ENCODE measurements at places on chromosomes 4 and X.

DNA sequence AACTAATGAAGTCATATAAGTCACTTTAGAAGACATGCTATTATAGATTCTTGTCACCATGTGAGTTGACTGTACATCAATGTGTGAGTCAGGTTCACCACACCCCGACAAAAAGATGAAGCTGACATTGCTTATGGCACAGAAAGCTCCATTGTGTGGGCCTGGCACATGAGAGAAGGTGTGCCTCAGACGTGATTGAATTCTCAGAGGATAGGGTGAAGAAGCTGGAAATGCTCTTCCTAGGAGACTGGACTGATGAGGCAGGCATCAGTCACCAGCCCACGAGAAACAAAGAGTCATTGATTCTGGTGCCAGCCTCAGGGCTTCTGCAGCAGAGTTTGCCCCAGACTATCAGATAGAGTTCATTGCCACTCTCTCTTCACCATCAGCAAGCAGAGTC lies 35.9 kb upstream of the LRAT start:
- DNase-seq: no peak

DNA sequence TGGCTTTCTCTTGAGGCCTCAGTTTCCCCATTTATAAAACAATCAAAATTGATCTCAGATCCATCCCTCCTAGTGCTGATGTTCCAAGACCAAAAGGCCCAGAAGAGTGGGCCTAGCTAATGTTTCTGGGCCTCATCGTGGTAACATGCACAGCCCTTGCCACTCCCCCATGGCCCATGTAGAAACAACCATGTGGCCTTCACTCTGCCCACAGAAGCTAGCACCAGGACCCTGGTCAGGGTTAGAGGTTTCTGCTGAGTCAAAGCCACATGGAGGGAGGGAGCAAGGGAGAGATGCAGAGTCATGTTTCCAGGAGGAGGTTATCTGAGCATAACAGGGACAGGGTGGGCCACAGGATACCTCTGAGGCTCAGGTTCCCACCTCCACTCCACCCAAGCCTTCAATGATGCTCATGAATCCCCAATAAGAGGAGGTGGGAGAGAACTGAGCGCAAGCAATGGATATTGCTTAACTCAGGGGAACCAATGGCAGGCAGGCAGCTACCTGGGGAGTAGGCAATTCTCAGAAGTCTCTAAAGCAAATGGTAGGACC lies 16.9 kb downstream of the OTUD5 start:
- no peak for DNase-seq

- DNase-seq: no peak
Observed at GRCh38 chr4:189117426-189117825, 823.2 kb upstream of the FRG1 start.

DNA sequence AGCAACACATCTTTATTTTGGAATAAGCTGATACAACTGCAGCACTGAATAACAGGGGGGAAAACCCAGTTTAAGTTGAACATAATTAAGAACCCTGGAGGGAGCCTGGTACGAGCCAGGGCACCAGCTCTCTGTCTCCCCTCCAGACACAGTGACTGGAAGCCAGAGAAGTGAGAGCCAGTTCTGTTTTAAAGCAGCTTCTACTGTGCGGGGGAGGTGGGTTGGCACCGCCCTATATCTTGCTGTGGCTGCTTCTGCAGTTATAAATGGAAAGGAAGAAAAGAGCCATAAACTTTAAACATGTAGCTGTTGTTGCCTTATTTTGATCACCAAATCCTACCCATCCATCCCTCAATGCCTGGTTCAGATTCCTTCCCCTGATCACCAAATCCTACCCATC lies 207.9 kb upstream of the ANXA3 start:
- DNase-seq: no peak

DNA sequence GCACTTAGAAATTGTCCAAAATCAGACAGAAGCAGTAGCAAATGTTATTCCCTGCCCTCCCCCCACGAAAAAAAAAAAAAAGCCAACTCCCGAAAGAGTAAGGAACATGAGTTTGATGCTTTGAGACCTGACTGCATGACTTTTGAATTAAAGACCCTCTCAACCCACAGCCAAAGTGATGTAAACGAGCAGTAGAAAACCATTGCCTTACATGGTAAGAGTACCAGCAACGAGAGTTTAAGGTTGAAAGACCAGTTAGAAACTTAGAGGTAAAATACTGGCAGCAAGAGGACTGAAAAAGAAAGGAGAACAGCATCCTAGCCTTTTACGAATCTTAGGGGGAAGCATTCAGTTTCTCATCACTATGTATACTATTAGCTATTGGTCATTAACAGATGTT lies 10.0 kb upstream of the ANXA10 start:
- DNase-seq: no peak

DNA sequence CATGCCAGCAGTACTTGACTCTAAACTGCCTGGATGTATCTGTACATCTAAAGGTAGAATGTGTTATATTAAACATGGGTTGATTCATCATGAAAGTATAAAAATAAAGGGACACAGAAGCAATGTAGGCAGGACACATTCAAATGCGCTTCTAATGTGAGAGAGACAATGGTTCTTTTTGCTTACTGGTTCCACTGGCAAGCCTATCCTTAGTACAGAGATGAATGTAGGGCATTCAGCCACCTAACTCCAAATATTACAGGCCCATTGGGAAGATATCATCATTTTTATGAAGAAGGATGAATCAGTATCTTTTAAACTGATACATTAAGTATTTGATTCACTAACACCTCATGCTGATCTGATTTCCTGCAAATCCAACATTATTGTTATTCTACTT lies 18.0 kb downstream of the CDKL2 start:
- DNase-seq: no peak

- DNase-seq: no peak
Observed at GRCh38 chr4:154616731-154617130, 4.3 kb upstream of the FGG start.

GRCh38 chr4:183576701-183577404 lies 72.0 kb downstream of the ING2 start:
- no peak for DNase-seq

- DNase-seq: no peak
Observed at GRCh38 chr4:152524427-152524826, 11.5 kb downstream of the FBXW7 start.

DNA sequence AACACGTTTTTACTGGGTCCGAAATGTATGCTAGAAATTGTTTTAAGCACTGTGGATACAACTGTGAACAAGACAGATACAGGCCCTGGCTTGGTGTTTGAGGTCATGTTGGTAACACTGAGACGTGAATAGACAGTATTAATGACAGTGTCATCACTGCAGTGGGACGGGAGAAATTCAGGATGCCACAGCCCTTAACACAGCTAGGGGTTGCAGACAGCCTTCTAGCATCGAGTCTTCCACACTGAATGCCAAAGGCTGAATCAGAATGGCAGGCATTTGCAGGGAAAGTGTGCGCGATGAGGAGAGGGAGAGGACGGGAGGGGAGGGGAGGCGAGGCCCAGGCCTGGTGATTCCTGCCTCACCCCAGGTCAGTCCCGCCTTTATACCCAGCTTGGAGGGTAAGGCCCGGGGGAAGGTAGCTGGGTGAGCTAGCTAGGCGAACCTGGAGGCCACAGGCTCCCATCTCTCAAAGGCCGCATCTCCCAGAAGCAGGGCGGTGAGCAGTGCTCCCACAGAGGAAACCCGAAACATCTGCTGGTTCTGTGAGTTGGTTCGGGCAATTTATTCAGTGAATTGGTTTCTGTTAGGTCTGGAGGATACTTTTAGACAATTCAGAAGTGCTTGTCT lies 44.1 kb upstream of the CLDN24 start:
- DNase-seq: no peak

DNA sequence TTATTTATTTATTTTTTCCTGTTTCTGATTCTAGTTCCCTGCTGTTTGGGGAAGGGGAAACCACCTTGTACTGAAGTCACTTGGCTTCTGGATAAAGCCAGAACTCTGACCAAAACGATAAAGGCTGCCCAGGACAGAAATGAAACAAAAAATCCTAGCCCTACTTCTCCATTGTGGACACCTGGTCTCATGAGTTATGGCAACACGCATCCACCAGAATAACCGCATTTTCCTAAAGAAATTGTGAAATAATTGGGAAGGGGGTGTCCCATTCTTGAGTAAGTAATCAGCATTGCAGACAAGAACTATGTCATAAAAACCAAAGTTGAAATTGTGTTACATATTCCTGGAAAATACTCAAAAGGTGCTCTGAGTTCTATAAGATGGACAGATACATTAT lies 42.1 kb downstream of the SLC9A7 start:
- no peak for DNase-seq

DNA sequence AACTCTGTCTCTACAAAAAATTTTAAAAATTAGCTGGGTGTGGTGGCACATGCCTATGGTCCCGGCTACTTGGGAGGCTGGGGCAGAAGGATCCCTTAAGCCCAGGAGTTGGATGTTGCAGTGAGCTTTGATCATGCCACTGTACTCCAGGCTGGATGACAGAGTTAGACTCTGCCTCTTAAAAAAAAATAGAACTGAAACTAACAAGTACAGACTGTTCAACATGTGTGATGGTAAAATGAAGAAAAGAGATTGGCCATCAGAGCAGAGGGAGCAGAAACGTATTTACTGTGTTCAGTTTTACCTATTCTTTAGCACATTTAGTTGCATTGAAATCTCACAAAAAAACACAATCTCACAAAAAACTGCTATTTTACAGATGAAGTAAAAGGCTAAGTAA lies 77.9 kb upstream of the NAP1L5 start:
- DNase-seq: no peak

- no peak for DNase-seq
Observed at GRCh38 chr4:163535657-163536056, 41.2 kb downstream of the TMA16 start.

GRCh38 chr4:38237139-38237538 lies 276.9 kb downstream of the PTTG2 start:
- no peak for DNase-seq

All from activated naive CD8-positive, alpha-beta T cell treated with anti-CD3 and anti-CD28 coated beads for 36 hours (primary cell).